ENCODE measurements at places on chromosomes 5 and 9. TPM values are rescaled to one million over a fixed set of nuclear protein-coding genes. Genes with fewer than 3 reads are reported as not detected.

Gene TOPORS
- total RNA-seq = 16.7 TPM

Gene SPATA6L
- total RNA-seq = 0.80 TPM

Gene PAEP
- not detected for total RNA-seq

DNA sequence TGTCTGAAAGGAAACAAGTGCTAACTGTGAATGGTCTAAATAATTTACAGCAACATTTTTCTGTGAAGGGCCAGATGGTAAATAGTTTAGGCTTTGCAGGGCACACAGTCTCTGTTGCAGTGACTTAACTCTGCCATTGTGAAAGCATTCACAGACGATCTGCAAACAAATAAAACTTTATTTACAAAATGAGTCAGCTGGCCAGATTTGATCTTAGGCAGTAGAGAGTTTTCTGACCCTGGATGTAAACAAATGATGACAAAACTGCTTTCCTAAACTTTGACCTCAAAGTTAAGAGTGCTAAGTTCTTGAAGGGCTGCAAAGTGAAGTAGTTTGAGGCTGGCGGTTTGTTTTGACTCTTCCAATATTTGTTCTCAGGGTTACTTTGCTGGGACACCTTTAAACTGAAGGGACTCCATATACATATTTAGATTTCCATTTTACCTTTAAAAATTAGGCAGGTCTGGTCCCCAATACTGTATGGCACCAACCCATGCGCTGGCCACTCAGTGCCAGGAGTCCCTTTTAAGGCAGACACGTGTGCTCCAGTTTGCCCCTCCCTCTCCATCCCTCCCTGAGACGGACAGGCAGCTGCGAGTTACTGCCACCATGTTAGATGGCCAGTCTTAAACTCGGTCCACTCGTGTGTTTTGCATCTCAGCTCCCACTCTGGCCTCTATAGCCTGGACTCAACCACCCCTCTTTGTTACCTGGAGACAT is 4.0 kb upstream of the ADAMTS16 start:
- DNase-seq = no peak

Data from G401 (cell line).